ENCODE measurements at places on chromosomes 5 and 9. TPM values are rescaled to one million over a fixed set of nuclear protein-coding genes. Genes with fewer than 3 reads are reported as not detected.

Gene SPINK6
- total RNA-seq: not detected

Gene GRIN1
- not detected for total RNA-seq

GRCh38 chr5:98110282-98110691 lies 663.2 kb upstream of the RGMB start:
- no peaks in the 10 kb centered on the region for H3K36me3 ChIP-seq
- H3K4me1 ChIP-seq: no peaks in the 10 kb centered on the region
- DNase-seq: no peak

- H3K4me3 ChIP-seq: no peak overlapping the region
- no peak overlapping the region for H3K27ac ChIP-seq
- peaks cover 19% of the 10 kb centered on the region for H3K4me1 ChIP-seq
- H3K27me3 ChIP-seq: peaks cover 18% of the 10 kb centered on the region
- no peaks in the 10 kb centered on the region for H3K36me3 ChIP-seq
These were observed 23.2 kb downstream of the EGR1 start for GRCh38 chr5:138488481-138488945.

DNA sequence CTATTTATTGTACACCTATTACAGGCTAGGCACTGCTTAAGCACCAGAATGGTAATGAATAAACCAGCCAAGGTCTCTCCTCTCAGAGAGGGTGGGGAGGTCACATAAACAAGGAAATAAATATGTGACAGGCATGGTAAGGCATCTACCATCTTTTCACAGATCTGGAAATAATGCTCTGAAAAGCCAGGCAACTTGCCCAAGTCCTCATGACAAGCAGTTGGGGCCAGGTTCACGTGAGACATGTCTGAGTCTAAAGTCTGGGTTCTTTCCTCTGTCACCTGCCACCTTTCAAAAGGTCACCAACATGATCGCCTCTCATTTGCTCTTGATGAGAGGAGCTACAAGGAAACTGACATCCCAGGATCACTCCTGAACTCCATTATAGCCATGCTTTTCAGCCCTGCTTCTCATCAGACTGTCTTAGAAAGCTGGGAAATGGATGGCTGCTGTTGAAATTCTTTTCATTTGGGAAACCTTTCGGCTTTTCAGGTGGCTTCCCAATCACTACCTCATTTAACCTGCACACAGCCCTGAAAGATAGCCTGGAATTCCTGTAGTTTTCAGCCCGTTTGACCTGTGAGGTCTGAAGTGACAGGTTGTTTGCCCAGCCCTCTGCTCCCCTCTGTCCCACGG lies 123.1 kb downstream of the CRB2 start:
- no peaks in the 10 kb centered on the region for H3K4me1 ChIP-seq
- no peak overlapping the region for H3K27ac ChIP-seq
- H3K27me3 ChIP-seq: no peaks in the 10 kb centered on the region
- H3K36me3 ChIP-seq: peaks cover 2% of the 10 kb centered on the region
- no peak overlapping the region for H3K4me3 ChIP-seq
- no peak for DNase-seq

Measured in B cell (primary cell).